ENCODE measurements at places on chromosomes 2 and 18.

DNA sequence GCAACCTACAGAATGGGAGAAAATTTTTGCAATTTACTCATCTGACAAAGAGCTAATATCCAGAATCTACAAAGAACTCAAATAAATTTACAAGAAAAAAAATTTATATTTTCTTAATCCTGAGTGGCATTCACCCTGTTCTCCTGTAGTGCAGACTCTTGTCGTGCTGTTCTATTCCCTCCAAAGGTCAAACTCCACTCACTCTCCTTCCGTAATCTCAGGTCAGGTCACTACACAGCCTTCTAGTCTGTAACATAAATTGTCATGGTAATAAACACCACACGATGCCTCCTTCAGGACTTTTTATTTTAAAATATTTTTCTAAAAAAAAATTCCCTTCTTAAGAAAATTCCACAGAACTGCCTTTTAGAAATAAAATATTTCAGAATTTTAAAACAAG, 417.9 kb upstream of the GCFC2 start:
- no peak for DNase-seq

GRCh38 chr2:45754131-45755010, 102.9 kb downstream of the PRKCE start:
- no peak for DNase-seq

GRCh38 chr2:132577686-132578085, 92.3 kb downstream of the LYPD1 start:
- DNase-seq = no peak

DNA sequence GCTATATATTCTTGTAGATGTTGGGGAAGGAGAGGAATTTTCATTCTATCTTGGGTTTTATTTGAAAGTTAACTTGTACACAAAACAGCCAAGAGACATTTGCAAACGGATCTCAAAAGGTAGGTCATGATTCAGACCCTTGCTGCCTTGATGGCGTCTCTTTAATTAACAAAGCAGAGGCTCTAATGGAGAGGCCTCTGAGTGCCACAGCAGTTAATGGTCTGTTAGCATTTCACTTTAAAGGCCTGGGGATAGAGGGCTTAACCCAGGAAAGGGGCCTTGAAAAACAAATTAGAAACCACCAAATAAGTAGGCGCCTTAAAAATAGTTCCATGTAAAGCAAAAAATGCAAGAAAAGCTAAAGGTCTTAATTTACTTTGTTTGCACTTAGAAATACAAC, 836.9 kb upstream of the CELF4 start:
- no peak for DNase-seq

Data from SW480 (cell line).